ENCODE measurements at places on chromosomes 3 and 15.

GRCh38 chr15:70528270-70528706 is 235.1 kb downstream of the UACA start:
- DNase-seq: peak; percentile 49

DNA sequence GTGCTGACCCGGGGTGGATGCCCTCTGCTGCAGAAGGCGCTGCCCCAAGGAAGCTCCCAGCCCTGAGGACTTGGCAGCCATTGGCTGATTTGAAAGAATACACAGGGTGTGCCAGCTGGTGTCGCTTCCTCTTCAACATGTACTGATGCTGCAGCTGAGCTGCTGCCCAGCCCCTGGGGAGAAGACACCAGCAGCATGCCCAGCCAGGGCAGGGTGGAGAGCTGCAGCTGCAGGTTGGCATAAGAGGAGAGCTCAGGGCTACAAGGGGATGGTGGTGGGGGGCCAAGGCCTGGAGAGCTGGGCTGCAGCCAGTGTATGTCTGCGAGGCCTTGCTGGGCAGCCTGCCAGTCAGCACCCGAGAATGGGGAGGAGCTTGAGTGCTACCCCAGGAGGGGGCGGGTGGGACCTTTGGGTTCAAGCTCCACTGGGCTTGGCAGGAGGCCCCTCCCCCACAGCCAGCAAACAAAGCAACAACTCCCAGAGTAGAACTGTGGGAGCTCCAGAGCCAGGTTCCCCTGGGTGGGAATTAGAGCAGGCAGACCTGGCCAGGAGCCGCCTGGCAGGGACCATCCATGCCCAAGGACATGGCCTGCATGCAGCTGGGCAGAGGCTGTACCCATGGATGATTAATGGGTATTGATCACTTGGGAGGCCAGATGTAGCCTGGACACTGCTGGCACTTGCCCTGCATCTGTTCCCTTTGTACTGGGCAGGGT is 9.2 kb upstream of the SEMA4B start:
- DNase-seq: no peak

- no peak for DNase-seq
Measured at GRCh38 chr3:25378786-25379311, 49.2 kb upstream of the RARB start.

DNA sequence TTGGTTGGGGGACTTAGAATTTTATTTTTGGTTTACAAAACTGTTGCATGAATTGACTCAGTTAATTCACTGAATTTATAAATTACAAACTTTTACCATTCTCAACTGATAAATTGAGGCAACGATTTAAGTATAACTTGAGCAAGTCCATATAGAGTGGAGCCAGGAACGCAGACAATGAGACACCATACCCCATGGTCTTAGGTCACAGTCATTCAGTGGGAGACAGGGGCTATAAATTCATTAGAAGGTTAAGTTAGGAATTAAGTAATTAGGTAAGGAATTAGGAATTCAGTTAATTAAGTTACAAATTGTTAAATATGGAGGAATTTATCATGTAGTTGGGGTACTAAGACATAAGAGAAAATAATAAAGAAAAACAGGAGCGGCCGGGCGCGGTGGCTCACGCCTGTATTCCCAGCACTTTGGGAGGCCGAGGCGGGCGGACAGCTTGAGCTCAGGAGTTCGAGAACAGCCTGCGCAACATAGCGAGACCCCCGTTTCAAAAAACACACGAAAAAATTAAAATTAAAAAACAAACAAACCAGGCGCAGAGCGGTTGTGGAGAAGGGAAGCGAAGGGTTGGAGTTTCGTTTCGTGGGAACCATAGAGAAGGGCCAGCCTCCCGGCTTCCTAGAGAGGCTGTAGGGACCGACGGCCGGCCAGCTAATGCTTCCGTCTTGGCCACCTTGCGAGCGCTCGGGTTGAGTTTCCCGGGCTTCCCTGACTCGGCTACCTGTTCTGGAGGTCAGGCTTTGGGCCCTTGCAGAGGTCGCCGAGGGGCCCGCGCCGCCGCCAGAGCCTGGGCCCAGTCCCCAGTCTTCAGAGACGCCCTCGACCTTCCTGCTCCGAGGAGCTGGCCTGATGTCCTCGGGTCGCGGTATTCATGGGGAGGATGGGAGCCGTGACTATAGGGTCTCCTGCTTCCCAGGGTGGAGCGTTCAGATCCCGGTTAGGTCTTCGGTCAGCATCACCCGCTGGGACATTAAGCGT is at the start of gene ZNF619:
ZNF619 (plus strand) TSS at position 645 of the 993 bp plus-strand sequence. CDS start 858 bp downstream, outside the sequence.
- DNase-seq: peak; percentile 30

- no peak for DNase-seq
Measured at GRCh38 chr3:26963361-26963743, 340.8 kb downstream of the LRRC3B start.

DNA sequence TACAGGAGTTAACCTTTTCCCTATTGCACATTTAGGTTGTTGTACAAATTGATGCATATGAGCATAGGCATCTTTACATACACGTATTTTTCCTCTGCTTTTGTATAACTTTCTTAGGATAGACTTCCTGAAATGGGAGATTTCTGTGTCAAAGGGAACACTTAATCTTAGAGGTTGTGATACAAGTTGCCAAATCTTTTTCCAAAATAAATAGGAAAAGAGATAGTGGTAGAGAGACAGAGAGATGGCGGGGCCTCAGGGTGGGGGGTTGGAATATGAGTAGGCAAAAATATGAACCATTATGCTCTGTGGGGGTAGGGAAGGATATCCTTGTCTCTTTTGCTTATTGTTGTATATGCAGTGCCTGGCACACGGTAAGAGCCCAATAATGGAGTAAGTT is 70.7 kb upstream of the UBE2E1 start:
- DNase-seq: no peak

GRCh38 chr3:169255511-169255910 is 408.0 kb downstream of the MECOM start:
- no peak for DNase-seq

DNA sequence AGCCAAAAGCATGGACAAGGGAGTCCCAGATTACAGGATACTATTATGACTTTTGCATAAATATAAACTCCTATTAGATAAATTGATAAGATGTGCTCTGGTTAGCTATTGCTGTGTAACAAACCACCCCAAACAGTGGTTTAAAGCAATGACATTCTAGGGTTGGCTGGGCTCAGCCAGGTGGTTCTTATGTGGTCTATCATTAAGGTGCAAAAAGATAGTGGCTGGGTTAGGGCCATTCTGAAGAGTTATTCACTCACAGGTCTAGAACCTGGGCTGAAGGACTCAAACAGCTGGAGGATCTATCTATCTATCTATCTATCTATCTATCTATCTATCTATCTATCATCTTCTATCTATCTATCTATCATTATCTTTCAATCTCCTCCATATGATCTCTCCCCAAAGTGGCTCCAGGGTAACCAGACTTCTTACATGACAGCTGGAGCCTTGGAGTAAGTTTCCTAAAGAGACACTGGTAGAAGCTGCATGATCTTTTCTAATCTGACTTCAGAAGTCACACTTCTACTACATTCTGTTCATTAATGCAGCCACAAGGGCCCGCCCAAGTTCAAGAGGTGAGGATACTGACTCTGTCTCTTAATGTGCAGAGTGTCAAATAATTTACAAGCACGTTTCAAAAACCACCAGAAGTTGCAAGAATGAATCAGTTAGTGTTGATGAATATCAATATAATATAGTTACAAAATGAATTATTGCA is 74.9 kb upstream of the XCR1 start:
- no peak for DNase-seq

DNA sequence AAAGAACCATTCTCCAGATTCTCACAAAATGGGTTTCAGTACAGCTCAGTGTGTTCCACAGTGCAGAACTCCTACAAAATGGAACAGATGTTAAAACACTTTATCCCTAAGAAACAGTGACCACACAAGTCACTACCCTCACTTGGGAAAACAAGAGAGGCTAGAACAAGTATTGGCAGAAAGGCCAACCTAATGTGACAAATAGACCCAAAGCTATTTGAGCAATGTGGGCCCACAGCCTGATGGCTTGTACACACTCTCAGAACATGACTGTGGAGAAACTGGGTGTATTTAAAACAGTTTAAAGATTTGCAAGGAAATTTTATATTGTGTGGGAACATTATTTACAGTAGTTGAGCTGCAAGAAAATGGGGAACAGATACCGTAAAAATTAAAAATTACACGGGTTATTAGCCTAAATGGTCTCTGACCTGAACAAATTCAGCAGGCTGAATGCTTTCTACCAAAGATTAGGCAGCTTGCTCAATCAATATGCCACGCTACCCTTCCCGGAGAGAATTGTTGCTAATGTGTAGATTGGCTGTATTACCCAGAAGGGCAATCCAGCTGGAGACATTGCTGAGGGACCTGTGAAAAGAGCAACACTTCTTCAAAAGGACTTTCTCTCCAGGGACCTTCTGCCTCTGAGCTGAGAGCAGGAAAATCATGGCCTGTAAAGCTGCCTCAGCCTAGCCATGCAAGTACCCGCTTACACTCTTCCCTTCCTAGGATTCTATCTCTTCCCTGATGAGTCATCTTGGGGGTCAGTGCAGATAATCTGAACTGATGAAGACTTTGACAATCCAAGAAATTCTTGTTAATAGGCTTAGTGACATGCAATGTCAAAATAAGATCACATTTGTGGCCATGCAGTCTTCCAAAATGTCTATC is 97.1 kb downstream of the STRIT1 start:
- DNase-seq: no peak

GRCh38 chr15:39192979-39193560 is 387.8 kb upstream of the THBS1 start:
- no peak for DNase-seq

- no peak for DNase-seq
Measured at GRCh38 chr3:78919021-78919755, 848.6 kb downstream of the ROBO1 start.

GRCh38 chr3:165638034-165638433 is 199.2 kb downstream of the BCHE start:
- no peak for DNase-seq

DNA sequence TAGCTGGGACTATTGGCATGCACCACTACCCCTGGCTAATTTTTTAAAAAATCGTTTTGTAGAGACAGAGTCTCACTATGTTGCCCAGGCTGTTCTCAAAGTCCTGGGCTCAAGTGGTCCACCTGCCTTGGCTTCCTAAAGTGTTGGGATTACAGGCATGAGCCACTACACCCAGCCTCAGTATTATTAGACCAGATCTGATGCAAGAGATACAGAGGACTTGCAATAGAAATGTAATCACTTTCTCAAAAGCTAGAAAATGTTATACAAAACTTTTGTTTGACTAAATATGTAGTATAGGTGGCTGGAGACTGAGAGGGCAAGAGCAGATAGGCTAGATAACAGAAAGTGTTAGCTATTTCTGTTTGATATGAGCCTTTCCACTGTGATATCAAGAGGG is 531.9 kb downstream of the SOX2 start:
- no peak for DNase-seq

GRCh38 chr3:4897765-4898453 is 81.3 kb upstream of the BHLHE40 start:
- no peak for DNase-seq

GRCh38 chr3:177824841-177825240 is 627.6 kb upstream of the TBL1XR1 start:
- DNase-seq: no peak

DNA sequence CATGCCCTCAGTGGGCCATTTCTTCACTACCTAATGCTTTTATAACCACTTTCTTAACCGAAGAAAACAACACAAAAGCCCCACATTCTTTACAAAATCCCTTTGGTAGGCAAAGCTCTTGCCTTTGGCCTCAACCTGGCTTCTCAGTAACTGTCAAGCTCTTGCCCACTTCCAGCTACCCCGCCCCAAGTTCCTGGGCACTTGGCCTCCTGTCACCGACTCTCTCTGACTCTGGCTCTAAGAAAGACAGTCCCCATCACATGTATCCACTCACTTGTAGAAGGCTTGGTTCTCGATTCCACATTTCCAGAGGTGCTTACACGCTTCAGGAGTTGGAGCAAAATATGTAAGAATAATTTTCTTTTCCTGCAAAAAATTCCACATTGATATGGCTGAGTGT is 61.1 kb downstream of the WDR76 start:
- DNase-seq: no peak

DNA sequence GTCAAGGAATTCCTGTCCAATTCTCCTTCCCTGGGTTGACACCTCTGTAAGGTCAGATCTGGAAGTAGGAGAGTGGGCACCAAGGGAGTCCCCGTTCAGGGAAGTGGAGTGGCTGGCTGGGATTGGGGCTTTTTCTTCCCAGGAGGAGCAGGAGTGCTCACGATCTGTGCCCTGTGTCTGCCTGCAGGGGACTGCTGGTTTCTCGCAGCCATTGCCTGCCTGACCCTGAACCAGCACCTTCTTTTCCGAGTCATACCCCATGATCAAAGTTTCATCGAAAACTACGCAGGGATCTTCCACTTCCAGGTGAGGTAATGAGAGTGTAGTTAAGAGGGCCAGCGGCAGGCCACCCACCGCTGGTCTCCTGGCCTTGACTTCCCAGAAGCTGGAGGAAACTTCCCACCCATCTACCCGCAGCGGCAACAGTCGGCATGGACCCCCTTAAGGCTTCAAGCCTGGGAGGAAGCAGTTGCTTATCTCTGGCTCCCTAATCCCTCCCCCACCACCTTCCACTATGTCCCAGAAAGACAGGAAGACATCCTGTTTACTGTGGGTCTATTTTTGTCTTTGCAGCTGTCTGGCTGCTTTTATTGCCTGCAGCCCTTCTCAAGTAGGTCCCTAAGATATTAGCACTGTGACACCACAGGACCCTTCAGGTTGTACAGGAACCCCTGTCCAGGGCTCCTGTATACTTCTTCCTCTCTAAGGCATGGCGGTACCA is 26.8 kb downstream of the CAPN3 start:
- no peak for DNase-seq

GRCh38 chr15:68224546-68225250 is 4.8 kb downstream of the CLN6 start:
- DNase-seq: no peak

DNA sequence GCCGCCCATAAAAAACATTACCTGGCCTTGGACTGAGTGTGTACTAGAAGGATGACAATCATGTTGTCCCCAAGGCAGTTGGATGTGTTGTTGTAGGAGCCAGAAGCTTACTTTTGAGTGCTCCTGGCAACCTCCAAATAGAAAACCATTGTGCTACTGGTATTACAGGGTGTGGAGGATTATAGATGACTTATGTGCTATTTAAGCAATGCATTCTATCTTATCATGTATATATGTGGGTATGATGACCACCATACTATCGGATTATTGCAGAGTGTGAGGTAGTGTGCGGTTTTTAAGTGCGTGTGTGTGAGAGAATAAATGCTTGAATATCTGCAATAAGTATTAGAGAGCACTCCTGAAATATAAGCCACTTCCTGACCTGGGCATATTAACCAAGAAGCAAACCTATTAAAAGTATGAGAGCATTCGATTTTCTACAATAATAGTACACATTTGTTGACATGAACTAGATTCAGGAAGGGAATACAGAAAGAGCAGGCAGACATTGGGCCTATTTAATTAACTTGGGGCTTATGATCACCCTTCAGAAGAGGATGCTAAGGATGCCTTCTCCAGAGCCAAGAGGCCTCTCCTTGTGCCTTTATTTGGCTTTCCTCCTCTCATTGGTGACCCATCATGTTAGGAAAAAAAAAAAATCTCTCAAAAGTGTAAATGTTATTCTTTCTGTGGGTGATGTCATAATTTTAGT is 11.7 kb upstream of the MBNL1 start:
- DNase-seq: no peak

GRCh38 chr3:26012241-26012745 is 222.4 kb downstream of the OXSM start:
- DNase-seq: no peak

GRCh38 chr3:196232154-196232881 is 16.0 kb downstream of the SLC51A start:
- no peak for DNase-seq
